ENCODE measurements at places on chromosomes 16 and 17.

GRCh38 chr17:12512694-12513355 lies 152.9 kb upstream of the MYOCD start:
- DNase-seq, result peak; percentile 24

DNA sequence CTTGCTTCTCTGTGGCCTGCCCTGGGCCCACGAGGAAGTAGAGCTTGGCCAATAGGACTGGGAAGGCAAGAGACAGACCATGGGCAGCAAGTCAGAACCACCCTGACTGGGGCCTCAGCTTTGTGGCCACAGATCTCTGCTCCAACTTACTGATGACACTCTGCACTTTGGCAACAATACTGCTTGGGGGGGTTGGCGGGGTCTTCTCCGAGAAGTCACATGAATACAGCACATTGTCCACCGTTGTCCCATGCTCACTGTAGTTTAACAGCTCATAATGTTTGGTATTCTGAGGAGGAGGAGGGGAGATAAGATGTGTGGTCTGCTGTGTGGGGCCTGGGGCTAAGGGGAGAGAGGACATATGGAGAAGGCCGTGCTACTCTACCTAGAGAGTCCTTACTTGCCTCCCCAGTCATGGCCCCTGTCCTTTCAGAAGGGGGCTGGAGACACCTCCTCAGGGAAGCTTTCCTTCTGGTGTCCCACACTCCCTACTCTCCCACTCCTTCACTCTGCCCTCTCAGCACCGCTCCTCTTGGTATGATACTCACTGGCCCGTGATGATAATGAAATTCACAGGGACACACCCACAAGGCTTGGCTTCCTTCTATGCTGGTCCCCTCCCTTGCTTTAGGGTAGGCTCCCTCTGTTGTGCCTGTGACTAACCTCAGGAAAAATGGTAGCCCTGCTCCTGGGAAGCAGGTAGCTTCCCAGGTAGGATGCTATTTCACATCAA lies 4.0 kb upstream of the DHRS13 start:
- DNase-seq, result no peak

DNA sequence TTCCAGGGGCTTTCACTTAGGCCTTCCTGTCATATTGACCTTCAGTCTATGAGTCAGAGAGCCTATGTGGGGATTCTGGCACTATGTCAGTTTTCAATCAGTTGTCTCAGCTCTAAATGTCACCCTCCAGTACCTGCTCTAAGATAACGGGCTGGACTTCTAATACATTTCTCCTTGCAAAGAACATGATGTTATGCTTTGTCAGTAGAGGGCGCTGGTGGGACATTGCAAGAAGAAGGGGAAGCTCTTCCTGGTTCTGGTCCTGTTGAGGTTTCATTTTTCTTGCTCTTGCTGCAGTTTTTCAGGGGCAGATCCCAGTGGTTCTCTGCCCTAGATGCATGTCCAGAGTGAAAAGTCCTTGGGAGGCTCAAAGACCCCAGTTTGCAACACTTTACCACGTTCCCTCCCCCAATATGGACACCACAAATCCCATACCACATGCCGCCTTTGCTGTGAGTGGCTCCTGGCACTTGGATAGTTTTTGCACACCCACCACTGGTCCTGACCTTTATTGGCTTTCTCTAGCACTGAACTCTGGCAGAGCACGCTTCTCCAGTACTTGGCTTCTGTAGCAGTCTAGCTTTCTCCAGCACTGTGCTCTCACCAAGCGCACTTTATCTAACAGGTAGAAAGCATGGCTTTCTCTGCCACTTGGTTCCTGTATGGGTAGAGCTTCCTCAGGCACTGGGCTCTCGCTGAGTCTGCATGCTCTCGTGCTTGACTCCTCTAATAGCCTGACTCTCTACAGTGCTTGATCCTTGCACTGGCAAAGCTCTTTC lies 49.0 kb downstream of the BCL7C start:
- peak; percentile 30 for DNase-seq

- DNase-seq, result no peak
Measured at GRCh38 chr16:49605536-49606254, 232.1 kb downstream of the C16orf78 start.

DNA sequence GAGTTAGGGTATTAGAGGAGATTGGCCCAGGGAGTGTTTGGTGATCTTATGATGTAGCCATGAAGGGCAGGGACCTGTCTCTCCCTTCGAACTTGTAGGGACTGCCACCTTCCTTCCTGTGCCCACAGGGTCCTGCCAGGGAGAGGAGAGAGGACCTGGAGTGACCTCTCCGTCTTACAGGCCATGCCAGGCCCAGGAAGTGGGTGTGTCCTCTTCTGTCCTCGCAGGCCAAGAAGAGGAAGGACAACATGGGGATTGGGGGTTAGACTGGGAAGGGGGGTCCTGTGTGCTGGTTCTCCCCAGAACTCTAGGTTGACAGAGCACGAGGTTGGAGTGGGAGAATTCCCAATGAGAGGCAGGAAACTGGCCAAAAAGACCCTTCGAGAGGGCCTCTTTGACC lies 43.4 kb upstream of the TAC4 start:
- no peak for DNase-seq

- no peak for DNase-seq
Measured at GRCh38 chr17:63550817-63551639, 751 bp downstream of the DCAF7 start.

- no peak for DNase-seq
Measured at GRCh38 chr16:71920658-71921057, 25.3 kb downstream of the IST1 start.

DNA sequence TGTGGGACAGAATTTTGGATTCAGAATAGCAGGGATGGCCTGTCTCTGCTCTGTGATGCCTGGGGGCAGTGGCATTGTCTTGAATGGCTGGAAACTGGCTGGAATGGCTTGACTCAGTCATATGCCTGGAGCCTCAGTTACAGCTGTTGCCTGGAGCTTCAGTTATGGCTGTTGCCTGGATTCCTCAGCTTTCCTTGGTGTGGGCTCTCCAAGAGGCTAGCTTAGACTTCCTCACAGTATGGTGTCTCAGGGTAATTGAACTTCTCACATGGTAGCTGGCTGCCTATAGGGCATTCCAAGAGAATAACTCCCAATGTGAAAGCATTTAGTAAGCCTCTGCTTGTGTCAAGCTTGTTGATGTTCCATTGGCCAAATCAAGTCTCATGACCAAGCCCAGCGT lies 21.1 kb downstream of the KRT23 start:
- DNase-seq, result no peak

DNA sequence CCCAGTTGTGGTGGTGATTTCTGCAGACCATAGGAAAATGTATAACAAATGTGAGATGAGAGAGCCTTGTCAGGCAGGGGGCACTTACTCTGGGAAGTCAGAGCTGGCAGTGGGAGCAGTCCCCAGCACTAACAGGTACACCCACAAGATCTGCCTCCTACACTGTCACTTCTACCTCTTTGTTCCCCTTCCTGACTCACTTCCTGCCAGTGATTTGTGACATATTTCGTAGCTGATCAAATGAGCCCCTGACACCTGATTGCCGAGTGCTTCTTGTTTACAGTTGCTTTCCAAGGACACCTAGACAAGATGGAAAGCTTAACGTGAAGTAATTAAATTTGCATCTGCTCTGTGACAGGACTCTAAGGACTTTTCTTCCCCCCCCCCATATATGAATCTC lies 40.5 kb downstream of the FTO start:
- DNase-seq, result no peak

Measured in BJ (cell line).